NCI-H2081 treated with DMSO at 0.1 percent for 48 hours (cell line): ENCODE measurements at places on chromosomes 2 and 18.

DNA sequence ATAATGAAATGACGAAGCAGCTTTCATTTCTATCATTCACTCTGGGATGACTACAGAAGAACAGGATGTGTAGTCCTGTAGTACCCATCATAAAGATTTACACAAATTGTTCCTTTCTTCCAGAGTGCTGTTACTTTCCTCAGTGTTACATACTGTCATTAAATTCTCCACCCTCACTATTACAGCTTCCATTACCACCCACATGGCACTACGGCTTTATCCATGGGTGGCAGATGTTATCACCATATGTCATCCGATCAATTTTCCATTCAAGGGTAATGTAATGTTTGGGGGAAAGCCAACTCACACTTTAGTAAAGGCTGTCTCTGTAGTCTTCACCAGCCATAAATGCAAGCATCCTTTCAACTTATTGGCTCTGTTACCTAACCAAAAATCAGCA lies 7.1 kb upstream of the CSRNP3 start:
- DNase-seq = peak; percentile 89

- no peak for DNase-seq
Observed at GRCh38 chr2:13021470-13021957, 304.8 kb downstream of the TRIB2 start.

GRCh38 chr18:46190667-46191066 lies 86.5 kb downstream of the HAUS1 start:
- no peak for DNase-seq

- DNase-seq = peak; percentile 6
Observed at GRCh38 chr18:55338978-55339650, 248.9 kb downstream of the TCF4 start.

DNA sequence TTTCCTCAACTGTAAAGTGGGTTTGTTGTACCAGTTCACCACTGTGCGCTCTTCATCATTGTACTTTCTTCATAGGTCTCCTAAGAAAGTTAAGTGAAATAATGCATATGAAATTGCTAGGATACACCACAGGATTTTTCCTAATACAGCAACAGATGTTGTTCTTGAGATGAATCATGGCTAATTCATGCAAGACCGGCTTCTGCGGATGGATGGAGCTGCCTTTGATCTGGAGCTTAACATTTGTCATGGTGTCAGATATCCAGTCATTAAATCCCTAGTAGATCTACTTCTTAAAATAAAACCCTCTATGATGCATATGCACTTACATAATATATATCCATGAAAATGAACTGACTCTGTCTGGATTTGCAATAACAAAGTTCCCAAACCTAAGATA lies 114.1 kb downstream of the COL6A3 start:
- no peak for DNase-seq

GRCh38 chr2:105935063-105935462 lies 190.4 kb downstream of the NCK2 start:
- DNase-seq = no peak

DNA sequence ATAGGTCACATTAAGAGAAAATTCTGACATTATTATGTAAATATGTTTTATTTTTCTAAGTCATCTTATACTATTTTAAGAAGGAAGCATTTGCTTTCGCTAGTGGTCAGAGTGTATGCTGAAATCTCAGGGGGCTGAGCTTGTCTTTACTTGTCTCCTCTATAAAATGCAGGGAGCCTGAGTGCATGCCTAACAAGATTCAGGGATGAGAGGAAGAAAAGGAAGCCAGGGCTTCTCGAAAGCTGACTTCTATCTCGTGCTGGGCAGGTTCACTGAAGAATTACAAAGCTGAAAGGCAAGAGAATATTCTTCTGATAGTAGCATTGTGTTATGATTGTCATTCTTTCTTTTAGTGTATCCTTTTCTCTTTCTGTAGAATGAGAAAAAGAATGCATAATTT lies 467.4 kb downstream of the SOX11 start:
- no peak for DNase-seq

DNA sequence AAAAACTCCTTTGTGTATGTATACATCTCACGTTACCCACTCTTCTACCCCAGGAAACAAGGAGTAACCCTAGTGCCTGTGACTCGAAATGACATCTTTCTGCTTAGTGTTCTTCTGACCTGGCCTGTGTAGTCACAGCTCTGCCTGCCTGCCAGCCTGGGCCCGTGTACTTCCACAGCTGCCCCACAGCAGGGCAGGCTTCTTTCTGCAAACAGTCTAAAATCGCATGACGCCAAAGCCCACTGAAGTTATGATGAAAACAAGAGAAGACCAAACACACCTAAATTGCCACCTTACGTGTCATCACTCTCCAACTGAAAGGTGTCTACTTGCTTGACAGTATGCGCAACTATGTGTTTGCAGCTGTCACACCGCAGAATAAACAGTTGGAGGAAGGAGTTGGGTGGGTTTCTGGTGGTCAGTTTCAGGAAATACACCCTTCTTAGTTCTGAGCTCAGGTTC lies 1.5 kb downstream of the GAREM1 start:
- no peak for DNase-seq

GRCh38 chr2:106232638-106233349 lies 38.7 kb upstream of the UXS1 start:
- DNase-seq = no peak

- no peak for DNase-seq
Observed at GRCh38 chr2:106037262-106037661, 156.8 kb downstream of the UXS1 start.

GRCh38 chr2:176573612-176574483 lies 304.6 kb downstream of the MTX2 start:
- DNase-seq = no peak

DNA sequence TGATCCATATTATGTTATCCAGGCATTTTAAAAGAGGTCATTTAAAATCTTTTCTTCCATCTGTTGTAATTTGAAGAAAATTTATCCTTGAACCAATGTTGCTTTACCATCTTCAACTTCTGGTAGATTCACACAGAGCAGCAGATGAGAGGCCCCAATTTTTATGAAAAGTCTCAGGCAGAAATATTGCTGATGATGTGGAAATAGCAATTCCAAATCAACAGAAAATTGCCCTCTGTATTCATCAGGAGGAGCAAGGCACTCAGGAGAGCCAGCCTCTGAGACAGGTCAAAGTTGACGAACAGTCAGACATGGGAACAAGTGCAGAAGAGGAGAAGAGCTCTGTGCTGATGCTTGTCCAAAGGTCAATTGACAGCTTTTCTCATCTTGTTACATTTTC lies 444.9 kb downstream of the NCKAP5 start:
- no peak for DNase-seq

DNA sequence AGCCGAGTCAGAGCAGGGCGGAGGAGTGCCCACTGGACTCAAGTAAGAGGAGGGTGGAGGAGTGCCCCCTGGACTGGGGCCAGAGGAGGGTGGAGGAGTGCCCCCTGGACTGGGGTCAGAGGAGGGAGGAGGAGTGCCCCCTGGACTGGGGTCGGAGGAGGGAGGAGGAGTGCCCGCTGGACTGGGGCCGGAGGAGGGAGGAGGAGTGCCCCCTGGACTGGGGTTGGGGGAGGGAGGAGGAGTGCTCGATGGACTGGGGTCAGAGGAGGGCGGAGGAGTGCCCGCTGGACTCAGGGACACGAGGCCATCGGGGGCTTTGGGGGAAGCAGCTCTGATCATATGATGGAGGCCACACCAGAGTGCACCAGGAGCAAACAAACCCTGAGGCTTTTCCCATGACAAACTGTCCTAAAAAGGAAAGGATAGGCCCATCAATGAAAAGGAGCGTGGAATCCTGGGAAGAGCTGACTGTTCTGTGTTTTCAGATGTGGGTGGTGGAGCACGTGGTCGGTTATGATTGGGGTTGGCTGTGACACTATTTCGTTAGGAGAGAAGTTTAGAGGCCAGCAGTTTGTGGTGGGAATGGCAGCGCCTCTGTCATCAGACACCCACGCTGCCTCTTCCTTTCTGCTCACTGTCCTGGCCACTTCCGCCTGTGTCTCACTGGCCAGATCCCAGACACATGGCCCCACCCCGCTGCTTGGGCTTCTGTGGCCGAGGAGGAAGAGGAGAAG lies 24.5 kb upstream of the HPCAL1 start:
- no peak for DNase-seq

GRCh38 chr2:239160226-239161143 lies 240.3 kb downstream of the HDAC4 start:
- no peak for DNase-seq

DNA sequence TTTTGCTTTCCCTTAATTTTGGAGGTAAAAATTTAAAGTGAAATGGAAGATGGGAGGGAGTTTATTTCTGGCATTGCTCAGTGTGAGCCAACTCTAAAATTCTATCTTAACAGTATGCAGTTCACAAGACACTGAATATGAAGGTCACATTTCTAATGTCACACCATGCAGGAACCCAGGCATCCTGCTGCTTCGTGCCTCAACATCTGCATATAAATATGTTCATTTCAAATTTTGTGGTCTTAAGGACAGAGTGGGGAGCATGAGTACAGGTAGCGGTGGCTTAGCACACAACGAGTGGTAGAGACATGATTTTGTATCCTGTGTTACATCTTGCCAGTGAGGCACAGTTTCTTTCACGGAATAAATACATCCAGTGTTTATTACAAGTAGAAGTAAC lies 102.4 kb downstream of the ARL4C start:
- no peak for DNase-seq

DNA sequence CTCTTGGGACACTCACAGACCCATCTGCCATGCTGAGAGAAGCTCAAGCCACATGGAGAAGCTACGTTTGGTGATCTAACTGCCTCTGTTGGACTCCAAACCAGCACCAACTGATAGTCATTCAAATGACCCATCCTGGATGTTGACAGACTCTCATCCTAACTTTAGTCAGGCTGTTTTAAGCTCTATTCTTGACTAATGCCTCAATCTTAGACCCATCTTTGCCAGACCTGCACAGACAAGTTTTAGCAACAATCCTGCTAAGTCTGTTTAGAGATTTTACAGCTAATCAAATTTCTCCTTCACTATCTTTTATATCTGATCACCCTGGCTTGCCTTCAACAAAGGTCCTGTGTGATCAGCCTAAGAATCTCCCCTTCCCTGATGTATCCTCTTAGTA lies 245.1 kb downstream of the SCG2 start:
- DNase-seq = no peak

- no peak for DNase-seq
Observed at GRCh38 chr2:188659656-188660406, 314.3 kb upstream of the COL3A1 start.

- DNase-seq = no peak
Observed at GRCh38 chr2:67616749-67617148, 219.6 kb downstream of the ETAA1 start.

DNA sequence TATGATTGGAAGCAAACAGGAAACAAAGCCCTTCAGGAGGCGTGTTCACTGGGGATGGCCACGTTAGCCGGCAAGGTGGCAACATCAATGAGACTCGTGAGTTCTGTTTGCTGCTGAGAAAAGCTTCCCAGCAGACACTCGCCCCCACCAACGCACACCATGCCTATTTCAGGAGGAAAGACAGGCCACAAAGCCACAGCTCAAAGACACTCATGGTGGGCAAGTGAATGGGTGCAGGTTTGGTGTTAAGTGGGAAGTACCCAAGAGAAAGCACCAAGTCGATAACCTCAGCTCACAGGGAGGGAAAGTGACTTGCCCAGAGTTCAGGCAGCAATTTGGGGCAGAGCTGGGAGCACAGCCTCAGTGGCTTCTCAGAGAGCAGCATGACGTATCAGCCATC lies 10.5 kb upstream of the MTERF4 start:
- DNase-seq = no peak

DNA sequence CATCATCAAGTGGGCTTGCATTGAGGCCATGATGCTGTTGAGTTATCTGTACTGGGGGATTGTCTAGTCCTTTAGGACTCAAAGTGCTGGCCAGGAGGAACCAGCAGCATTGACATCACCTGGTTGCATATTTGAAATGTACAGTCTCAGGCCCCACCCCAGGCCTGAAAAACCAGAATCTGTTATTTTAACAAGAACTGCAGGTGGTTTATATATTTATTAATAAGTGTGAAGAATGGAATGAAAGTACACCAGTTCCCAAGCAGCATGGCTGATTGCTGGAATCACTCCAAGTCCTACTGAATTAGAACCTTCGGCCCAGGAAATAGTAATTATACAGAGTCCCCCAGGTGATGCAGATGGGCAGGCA lies 2.8 kb downstream of the IL1F10 start:
- DNase-seq = no peak

GRCh38 chr2:221969087-221969829 lies 329.5 kb downstream of the PAX3 start:
- DNase-seq = no peak

DNA sequence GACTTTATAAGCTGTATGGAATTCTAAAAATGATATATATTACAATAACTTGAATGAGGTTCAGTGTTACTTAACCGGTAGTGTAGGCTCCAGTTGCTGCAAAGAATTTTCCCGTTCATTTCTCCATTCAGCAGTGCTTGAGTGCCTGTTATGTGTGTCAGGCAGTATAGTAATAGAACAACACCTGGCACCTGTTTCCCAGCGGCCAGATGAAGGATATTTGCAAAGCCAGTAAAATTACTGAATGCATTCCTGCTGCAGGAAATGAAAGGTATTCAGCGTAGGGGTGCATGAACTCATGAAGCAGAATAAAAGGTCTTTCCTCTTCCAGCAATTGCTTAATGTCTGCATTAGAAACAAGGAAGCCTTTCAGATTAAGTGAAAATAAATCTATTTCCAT lies 18.8 kb downstream of the YPEL5 start:
- DNase-seq = no peak

DNA sequence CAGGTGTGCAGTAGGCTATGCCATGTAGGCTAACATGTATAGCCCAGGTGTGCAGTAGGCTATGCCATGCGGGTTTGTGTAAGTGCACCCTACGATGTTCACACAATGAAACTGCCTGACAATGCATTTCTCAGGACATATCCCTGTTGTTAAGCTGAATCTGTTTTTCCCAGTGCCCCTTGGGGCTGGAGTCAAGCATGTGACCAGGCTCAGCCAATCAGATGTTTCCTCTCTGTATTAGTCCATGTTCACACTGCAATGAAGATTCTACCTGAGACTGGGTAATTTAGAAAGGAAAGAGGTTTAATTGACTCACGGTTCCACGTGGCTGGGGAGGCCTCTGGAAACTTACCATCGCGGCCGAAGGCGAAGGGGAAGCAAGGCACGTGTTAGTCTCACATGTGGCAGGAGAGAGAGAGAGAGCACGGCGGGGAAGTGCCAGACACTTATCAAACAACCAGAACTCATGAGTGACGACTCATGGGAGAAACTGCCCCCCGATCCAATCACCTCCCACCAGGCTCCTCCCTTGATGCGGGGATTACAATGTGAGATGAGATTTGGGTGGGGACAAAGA lies 24.2 kb downstream of the ITM2C start:
- no peak for DNase-seq

DNA sequence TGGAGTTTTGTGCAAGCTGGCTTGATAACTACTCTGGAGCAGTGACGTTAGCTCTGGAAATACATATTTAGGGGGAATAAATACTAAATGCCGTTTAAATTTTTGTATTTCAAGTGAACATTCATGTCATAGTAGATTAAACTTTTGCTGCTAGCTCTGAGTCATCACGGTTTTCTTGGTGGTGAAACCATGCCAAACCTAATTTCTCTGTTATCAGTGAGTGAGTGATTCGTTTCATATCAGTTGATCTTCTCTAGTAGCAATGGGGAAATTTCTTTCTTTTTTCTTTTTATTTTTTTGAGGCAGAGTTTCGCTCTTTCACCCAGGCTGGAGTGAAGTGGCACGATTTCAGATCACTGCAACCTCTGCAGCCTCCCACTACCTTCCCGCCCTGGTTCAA lies 211.1 kb downstream of the PTPRM start:
- DNase-seq = no peak

- DNase-seq = no peak
Observed at GRCh38 chr2:110725370-110725769, 7.0 kb upstream of the ACOXL start.

GRCh38 chr2:42032224-42032620 lies 15.6 kb upstream of the PKDCC start:
- no peak for DNase-seq
